ENCODE measurements at places on chromosomes 1 and 21.

DNA sequence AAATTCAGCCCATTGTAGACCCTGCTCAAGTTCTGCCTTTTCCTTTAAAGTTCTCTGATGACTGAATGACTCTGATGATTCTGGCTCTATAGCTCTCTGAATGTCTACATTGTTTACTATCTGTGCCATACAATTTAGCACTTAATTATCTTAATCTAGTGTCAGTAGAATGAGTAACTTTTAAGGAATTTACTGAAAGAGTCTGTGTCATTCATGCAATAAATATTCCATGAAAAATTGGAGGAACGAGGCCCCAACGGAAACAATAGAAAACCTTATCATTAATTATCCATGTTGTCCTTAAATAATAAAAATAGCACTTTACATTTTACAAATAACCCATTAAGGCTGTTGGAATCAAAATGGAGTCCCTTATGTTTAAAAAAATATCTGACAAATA is 77.8 kb downstream of the SLC44A5 start:
- DNase-seq = no peak

DNA sequence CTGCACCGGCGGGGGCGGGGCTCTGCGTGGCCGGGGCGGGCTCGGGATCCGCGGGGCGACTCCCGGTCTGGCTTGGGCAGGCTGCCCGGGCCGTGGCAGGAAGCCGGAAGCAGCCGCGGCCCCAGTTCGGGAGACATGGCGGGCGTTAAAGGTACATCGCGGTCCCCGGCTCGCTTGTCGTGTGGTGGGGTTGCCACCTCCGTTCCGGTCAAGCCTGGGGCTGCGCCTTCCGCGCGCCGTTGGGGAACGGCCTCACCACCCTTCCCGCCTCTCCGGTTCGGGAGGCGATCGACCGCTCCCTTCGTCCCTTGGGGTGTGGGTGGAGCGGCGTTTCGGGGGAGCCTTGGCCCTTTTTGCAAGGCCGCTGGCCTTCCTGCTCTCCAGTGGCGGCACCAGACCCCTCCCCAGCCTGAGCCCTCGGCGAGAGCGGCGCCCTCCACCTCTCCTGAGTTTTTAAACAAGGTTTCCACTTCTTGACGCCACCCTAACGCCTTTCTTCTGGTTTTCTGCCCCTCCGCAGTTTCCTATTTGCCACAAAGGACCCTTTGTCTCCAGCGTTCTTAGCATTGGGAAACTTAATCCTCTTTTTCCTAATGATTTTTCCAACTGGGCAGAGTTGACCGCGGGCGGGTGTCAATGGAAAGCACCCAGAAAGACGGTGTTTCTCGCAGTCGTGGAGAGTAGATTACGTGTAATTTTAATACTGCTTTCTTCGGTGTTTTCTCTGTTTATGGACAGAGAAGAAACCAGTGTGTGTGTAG is at the start of the genes LEPR and LEPROT:
Gene LEPR (plus strand): TSS at position 79 of the 761 bp plus-strand sequence. CDS start 144,898 bp downstream, outside the sequence.
Gene LEPROT (plus strand): TSS at position 79 of the 761 bp plus-strand sequence. CDS start 57 bp downstream, at position 136.
- no peak for DNase-seq

DNA sequence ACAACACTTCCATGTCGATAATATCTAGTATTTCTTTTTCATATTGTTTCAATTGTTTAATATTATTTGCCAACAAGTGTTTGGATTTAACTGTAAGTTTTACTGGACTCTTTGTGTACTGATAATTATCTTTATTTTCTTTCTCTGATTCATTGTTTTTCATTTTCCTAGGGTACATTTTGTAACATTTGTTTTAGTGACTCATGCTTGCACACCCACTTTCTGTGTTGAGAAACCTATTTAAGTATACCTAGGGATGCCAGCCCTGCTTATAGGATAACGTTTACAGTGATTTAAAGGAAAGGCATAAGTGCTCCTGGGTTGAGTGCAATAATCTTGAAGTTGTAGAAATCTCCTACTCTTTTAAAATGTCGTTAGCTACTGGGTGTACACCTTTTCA is 1386.0 kb upstream of the ADGRL4 start:
- DNase-seq = no peak

DNA sequence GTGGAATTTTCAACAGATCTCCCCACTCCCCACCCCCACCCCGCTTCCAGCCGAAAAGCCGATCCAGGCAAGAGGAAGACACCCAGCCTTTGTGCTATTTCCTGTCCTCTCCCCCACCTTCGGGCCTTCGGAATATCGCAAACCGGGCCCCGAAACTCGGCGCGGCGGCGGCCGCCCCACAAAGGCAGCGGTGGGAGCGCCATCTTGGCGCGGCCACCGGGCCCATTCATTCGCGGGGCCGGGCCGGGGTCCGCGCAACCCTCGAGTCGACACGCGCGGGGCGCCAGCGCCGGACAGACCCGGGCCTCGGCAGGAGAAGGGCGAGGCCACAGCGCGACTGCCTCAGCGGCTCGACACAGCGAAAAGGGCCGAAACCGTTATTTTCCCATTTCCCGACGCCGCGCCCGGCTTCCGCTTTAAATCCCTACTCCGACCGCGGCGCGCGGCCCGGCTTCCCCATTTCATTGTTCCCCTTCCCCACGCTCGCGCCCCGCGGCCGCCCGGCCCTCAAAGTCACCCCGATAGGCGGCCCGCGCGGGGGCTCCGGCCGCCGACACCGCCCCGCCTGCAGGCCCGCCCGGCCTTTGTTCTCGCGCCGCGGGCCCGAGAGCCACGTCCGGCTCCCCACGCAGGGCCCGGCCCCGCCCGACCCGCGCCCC is 911 bp downstream of the GNB1 start:
- peak; percentile 68 for DNase-seq

- no peak for DNase-seq
These were observed 7.0 kb downstream of the SIM2 start for GRCh38 chr21:36705679-36706481.

GRCh38 chr1:9845914-9846313 is 22.1 kb upstream of the CLSTN1 start:
- no peak for DNase-seq

- peak; percentile 63 for DNase-seq
These were observed 234.7 kb downstream of the TOMM20 start for GRCh38 chr1:234893725-234894630.

GRCh38 chr1:112676543-112676942 is 2.1 kb downstream of the MOV10 start:
- DNase-seq = no peak

DNA sequence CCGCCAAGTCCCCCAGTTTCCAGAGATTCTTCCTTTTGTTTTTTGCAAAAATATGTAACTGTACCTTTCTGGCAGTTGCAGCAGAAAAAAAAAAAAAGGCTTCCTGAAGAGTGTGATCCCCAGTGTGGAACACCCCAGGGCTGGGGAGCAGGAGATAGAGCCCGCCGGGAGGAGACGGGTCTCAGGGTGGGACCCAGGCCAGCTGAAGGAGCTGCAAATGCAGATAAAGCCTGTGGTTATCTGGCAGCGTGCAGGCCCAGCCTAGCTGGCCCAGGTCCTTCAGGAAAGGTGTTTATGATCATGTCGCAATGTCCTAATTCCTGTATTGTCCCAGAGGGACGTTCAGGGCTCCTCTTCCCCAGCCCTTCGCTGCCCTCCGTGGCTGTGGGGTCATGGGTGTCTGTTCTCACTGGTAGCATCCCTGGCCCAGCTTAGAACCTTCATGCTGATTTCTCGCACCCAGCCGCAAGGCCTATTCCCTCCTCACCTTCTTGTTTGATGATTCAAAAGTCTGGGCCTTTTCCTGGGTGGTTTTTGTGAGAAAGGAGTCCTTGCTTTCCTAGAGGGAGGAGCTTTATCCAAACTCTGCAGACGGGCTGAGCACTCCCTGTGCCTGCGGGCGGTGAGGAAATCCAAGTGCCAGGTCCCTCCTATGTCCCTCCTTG is 26.2 kb downstream of the RNF187 start:
- DNase-seq = no peak

DNA sequence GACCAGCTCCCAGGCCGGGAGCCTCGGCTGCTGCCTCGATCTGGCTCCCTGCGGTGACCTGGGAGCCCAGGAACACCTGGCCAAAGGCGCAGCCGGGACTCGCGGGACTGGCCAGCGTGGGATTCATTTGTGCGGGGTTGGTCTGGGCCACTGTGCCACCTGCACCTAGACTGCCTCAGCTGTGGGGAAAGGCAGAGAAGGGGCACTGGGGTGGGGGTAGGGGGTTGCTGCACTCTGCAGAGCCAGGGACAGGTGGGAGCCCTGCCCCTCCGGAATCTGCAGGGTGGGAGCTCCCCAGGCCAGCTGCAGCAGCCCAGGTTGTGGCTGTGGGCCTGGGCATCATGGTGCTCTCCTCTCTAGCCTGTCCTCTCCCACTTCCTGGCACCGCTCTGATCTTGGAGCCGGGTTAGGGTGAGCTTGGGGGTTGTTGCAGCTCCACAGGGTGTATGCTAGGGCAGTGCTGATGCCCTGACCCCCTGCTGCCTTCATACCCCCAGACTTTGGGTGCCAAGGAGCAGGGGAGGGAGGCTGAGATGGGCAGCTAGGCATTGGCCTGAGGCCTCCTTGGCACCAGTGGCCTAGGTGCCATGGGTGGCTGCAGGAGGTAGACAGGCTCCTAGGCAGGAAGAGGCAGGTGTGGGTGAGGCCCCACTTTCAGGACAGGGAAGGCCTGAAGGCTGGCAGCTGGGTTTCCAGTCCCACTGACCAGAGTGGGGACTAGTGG is 57.5 kb upstream of the ETV3 start:
- DNase-seq = no peak

DNA sequence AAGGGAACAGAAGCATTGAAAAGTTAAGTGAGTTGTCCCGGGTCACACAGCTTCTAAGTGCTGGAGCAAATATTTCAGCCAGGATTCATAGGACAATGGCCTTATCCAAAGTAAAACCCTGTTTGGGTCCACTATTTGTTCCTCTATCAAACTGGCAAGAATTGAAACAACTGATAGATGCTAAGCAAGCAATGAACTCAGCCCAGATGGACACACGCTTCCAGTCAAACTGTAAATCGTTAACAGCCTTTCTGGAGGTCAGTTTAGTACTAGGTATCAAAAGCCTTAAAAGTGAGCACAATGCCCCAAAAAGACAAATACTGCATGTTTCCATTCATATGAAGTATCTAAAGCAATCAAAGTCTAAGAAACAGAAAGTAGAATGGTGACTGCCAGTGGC is 779 bp upstream of the SVBP start:
- DNase-seq = no peak

- no peak for DNase-seq
These were observed 512.7 kb upstream of the ZRANB2 start for GRCh38 chr1:71593523-71593922.

DNA sequence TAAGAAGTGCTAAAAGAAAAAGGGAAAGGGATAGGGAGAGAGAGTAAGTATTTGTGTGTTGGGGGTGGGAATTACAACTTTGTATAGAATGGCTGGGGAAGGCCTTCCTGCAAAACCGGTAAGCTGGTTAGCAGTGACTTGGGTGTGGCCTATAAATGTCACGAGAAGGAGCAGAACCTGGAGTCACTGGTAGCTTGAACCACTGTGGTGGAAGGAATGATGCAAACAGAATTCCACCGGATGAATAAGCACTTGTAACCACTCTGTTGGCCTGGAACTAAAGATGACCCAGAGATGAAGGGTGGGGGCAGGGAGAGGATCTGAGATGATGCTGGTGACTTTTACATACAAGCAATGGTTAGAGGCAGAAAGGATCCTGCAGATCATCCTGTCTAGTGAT is 8.9 kb downstream of the XKR8 start:
- DNase-seq = no peak

DNA sequence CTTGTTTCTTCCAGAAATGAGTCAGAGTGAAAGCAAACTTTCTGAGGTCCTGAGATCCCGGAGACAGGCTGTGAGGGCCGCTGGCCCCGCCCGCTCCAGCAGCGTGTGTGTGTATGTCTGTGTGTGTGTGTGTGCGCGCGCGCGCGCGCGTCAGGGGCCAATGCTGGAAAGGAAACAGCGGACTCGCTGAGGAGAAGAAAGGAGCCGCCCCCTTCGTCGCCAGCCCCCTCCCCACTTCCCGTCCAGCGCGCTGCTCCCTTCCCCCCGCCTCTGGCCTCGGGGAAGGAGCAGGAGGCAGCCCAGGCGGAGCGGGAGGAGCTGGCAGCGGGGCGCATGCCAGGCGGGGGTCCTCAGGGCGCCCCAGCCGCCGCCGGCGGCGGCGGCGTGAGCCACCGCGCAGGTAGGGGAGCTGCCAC is at the start of gene DISC1:
Gene DISC1 (plus strand): TSS at position 256 of the 416 bp plus-strand sequence. CDS start 78 bp downstream, at position 334.
- peak; percentile 16 for DNase-seq

GRCh38 chr1:84504580-84505492 is 1.4 kb upstream of the SPATA1 start:
- no peak for DNase-seq

GRCh38 chr1:111631502-111631901 is 11.9 kb downstream of the RAP1A start:
- no peak for DNase-seq

DNA sequence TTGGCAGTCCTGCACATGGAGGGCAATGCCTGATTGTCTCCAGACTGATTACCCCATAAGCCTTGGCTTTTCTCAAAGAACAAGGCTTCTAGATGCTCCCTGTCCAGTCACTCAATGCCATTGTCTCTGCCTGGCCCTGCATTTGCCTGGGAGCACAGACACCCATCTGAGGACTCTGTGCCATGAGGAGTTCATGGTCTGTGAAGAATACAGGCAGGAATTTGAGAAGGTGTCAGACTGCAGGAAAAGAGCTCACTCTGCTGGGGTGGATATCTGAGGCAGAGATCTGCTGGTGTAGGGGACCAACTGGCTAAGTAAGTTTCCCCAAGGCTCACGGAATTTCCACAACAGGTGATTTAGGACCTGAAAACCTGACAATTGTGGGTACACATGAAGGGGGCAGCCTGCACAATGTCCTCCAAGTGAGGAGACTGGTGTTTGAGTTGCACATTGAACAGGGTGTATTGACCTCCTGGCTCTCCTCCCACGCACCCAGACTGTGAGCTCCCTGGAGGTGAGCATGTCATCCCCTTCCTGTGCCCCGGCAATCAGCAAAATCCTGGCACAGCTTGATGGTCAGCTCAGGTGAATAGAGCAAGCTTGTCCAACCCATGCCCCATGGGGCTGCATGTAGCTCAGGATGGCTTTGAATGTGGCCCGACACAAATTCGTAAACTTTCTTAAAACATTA is 829 bp downstream of the CYP4A22 start:
- DNase-seq = no peak

DNA sequence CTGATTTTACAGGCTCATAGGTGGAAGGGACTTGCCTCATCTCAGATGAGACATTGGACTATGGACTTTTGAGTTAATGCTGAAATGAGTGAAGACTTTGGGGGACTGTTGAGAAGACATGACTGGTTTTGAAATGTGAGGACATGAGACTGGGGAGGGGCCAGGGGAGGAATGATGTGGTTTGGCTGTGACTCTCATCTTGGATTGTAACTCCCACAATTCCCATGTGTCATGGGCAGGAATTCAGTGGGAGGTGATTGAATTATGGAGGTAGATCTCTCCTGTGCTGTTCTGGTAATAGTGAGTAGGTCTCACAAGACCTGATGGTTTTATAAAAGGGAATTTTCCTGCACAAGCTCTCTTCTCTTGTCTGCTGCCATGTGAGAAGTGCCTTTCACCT is 20.8 kb downstream of the SCYL3 start:
- DNase-seq = no peak

Data from NCI-H1417 (cell line).